T-helper 17 cell (primary cell): ENCODE measurements at places on chromosomes 12 and 14.
A peak's percentile ranks its signal among the peaks of the same experiment; 100 is the strongest.

GRCh38 chr12:105109465-105110212 lies 2.1 kb downstream of the WASHC4 start:
- H3K27ac ChIP-seq = peak overlapping the region; percentile 88
- DNase-seq = no peak
- H3K27me3 ChIP-seq = no peaks in the 10 kb centered on the region
- peaks cover 8% of the 10 kb centered on the region for H3K36me3 ChIP-seq
- peaks cover 32% of the 10 kb centered on the region for H3K4me1 ChIP-seq

DNA sequence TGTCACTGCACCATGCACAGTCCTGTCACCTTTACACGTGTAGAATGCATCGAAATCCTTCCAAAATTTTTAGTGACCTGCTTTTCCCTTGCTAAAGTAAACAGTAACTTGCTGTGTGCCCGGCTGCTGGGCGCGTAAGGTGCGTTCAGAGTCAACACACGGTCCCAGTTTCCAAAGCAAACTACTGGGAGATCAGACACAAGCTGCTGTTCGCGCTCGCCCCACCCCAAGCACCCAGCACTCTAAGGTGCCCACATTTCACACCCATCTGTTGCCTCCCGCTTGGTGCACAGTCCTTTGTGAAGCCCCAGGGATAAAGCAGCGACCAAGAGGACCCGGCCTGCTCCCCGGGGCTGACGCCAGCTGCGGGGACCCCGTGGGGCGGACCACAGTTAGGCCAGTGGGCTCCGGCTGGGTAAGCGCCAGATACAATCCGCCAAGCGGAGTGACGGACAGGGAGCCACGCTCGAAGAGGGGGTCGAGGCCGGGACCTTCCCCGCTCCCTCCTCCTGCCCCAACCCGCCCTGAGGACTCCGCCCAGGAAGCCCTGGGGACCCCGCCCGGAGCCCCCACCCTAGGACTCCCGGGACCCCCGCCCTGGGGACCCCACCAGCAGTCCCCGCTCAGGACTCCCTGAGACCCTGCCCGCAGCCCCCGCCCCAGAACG lies 633 bp downstream of the STX2 start:
- H3K27me3 ChIP-seq = no peaks in the 10 kb centered on the region
- peak overlapping the region; percentile 43 for H3K27ac ChIP-seq
- DNase-seq = peak; percentile 7
- H3K4me3 ChIP-seq = peak overlapping the region; percentile 94

GRCh38 chr12:115709540-115710011 lies 567.9 kb downstream of the MED13L start:
- H3K27me3 ChIP-seq = no peaks in the 10 kb centered on the region
- no peak overlapping the region for H3K27ac ChIP-seq
- H3K4me3 ChIP-seq = no peak overlapping the region
- no peaks in the 10 kb centered on the region for H3K4me1 ChIP-seq

GRCh38 chr12:75260316-75260715 lies 50.7 kb upstream of the KCNC2 start:
- H3K4me1 ChIP-seq = peaks cover 20% of the 10 kb centered on the region
- no peak overlapping the region for H3K27ac ChIP-seq
- H3K4me3 ChIP-seq = no peak overlapping the region
- no peak for DNase-seq
- H3K27me3 ChIP-seq = no peaks in the 10 kb centered on the region

DNA sequence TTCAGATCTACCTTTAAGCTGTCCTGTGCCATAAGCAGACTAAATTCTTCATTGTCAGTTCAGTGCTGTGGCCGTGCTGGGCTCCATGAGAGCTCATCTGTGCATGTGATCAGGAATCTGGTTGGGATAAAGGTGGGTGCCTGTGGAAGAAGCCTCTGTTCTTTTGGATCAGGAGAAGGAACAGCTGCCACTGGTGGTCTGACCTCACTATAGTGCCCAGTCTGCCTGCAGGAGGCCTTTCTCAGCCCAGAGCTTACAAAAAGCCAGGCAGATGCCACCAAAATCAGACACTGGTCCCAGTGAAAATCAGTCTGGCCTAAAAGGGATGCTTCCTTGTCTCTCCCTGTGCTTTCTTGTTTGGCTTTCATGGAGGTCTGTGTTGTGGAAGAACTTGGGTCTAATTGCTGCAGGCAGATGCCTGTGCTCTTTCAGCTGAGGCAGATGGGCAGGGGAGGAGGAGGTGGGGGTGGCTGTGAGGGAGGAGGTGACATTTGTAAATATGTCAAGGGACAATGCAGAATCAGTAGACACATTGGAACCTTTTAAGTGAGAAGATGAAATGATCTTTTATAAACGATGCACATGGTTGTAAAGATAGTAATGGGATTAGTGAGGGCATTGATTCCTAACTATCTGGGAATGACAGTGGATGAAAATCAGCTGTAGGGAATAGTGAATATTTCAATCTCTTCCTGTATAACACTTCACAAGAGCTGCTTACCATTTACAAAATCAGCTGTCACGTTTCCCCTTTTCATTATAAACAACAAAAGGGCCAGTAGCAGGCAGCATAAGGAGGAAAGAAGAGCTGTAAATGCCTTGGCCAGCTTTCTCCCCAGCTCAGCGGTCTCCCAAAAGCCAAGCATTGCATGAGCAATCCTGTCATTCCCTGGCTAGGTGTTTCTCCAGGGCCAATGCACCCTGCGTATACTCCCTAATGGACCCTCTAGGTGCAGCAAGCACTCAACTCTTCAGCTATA lies 44.6 kb downstream of the CACNA2D4 start:
- H3K4me1 ChIP-seq = peaks cover 3% of the 10 kb centered on the region
- H3K27me3 ChIP-seq = peaks cover 24% of the 10 kb centered on the region
- no peaks in the 10 kb centered on the region for H3K36me3 ChIP-seq
- DNase-seq = no peak
- no peak overlapping the region for H3K4me3 ChIP-seq

DNA sequence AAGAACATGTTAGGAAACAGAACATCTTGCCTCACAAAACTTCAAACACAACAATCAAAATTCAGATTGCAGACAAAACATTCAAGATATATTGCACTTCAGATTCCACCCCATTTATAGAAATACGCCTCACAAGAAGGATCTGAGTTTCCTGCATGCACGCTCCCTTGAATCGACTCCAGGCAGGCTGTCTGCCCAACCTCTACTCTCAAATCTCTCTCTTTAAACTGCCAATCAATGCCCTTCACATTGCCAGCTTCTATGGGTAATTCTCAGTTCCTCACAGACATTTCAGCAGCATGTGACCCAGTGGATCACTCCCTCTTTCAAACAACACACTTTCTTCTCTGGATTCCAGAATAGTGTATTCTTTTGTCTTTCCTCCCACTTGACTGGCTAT lies 184.1 kb downstream of the PRKD1 start:
- no peaks in the 10 kb centered on the region for H3K4me1 ChIP-seq
- H3K27me3 ChIP-seq = no peaks in the 10 kb centered on the region
- no peak overlapping the region for H3K4me3 ChIP-seq
- no peak for DNase-seq

GRCh38 chr14:84202486-84202885 lies 1327.5 kb upstream of the FLRT2 start:
- no peak for DNase-seq
- no peak overlapping the region for H3K4me3 ChIP-seq
- no peaks in the 10 kb centered on the region for H3K27me3 ChIP-seq
- no peaks in the 10 kb centered on the region for H3K4me1 ChIP-seq
- H3K36me3 ChIP-seq = no peaks in the 10 kb centered on the region

GRCh38 chr12:52270541-52271070 lies 3.8 kb upstream of the KRT86 start:
- no peaks in the 10 kb centered on the region for H3K4me1 ChIP-seq
- H3K27me3 ChIP-seq = peaks cover 29% of the 10 kb centered on the region
- H3K27ac ChIP-seq = no peak overlapping the region
- peaks cover 2% of the 10 kb centered on the region for H3K36me3 ChIP-seq

GRCh38 chr14:103927566-103927965 lies 690 bp upstream of the TDRD9 start:
- H3K36me3 ChIP-seq = no peaks in the 10 kb centered on the region
- no peak overlapping the region for H3K27ac ChIP-seq
- peaks cover 5% of the 10 kb centered on the region for H3K4me1 ChIP-seq
- H3K27me3 ChIP-seq = peaks cover 15% of the 10 kb centered on the region

DNA sequence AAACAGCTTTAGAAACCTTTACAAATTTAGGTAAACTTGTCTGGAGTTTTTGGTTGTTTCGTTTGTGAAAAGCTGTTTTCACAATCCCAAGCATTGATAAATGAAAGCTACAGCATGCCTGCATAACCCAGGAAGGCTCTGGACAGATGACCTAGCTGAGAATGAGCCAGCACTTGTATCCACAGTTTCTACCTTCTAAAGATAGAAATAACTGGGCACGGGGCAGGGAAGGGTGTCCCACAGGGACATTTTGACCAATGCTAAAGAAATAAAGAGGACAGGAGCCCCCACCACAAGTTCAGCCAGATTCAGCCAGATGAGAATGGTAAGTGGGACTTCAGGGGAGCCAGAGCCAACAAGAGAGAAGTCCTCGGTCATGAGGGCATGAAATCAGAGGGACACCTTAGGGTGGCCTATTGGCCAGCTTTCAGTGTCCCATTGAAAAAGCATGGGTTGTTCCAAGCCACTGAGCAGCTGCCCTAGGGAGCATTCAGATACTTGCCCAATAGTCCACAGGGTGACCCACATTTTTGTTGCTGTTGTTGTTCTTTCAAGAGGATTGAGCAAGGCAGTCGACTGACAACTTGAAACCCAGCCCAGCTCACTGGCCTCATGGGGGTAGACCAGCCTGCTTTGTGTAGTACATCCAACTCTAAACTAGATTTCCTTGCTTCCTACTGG lies 140.3 kb upstream of the NUDT4 start:
- DNase-seq = no peak
- no peaks in the 10 kb centered on the region for H3K36me3 ChIP-seq
- no peak overlapping the region for H3K4me3 ChIP-seq
- no peaks in the 10 kb centered on the region for H3K4me1 ChIP-seq
- H3K27ac ChIP-seq = no peak overlapping the region

GRCh38 chr14:33010495-33010894 lies 71.8 kb downstream of the NPAS3 start:
- no peaks in the 10 kb centered on the region for H3K36me3 ChIP-seq
- H3K4me3 ChIP-seq = no peak overlapping the region
- no peaks in the 10 kb centered on the region for H3K4me1 ChIP-seq
- H3K27me3 ChIP-seq = peaks cover 15% of the 10 kb centered on the region
- DNase-seq = no peak

DNA sequence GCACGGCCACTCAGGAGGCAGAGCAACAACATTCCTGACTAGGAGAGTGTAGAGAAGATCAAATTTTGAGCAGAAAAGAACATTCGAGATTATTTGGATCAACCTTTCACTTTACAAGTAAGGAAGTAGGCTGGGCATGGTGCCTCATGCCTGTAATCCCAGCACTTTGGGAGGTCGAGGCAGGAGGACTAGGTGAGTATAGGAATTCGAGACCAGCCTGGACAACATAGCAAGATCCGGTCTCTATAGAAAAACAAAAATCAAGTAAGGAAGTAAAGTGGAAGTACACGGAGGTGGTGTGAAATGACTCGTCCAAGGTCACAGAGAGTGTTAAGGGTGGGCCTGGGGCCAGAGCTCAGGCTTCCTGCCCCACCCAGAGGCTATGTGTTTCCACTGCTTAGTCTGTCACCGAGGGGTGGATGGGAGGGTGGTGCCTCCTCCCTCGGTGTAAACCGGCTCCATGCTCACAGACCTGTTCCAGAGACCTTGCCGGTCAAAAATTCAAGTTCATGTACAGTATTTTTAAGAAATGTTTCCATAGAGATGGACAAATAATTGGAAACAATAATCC lies 51.9 kb downstream of the MAP1LC3B2 start:
- peaks cover 3% of the 10 kb centered on the region for H3K4me1 ChIP-seq
- no peak overlapping the region for H3K4me3 ChIP-seq
- peaks cover 12% of the 10 kb centered on the region for H3K27me3 ChIP-seq
- H3K36me3 ChIP-seq = no peaks in the 10 kb centered on the region
- DNase-seq = no peak
- no peak overlapping the region for H3K27ac ChIP-seq

DNA sequence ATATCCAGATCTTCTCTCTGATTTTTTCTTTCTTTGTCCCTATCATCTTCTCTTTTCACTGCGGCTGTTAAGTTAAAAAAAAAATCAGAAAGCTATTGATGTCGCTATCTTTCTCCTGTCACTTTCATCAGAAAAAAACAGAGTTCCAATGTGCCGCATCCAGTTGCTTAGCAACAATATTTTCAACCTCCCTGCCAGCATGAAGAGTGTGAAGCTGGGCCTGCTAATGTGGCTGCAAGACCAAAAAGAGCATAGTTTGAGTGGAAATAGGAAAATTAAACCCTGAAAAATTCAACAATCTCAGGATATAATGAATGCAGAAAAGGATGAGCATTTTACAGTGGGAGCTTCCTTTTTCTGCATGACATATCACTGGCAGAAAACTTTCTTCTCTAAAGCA lies 1025.4 kb upstream of the LRFN5 start:
- no peak overlapping the region for H3K4me3 ChIP-seq
- H3K27ac ChIP-seq = no peak overlapping the region

DNA sequence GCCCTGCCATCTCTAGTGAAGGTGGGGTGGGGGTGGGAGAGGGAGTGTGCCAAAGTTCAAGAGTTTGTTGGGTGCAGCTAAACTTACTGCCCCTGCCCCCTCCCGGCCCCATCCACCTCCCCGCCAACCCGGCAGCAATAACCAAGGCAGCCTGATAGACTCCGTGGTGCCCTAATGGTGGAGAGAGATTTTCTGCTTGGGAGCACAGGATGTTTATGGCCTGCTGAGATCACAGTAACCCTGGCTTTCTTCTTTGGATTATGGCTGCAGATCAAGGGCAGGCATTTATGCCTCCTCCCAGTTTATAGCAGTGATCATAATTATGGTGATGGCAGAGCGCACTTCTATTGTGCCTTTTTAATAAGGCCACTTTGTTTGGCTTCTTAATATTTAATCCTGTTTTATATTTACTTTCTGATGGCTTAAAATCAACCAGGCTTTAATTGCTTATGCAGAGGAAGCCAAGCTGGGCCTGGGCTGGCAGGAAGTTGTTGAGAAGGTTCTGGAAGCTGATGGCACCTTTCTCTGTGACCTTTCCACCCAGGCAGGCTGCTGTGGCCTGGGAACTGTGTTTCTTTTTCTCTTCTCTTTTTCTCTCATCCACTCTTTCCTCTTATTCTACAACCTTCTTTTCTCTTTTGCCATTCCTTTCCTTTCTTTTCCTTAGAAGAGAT lies 256.8 kb upstream of the FKBP4 start:
- H3K27me3 ChIP-seq = peaks cover 22% of the 10 kb centered on the region
- no peak overlapping the region for H3K4me3 ChIP-seq
- no peaks in the 10 kb centered on the region for H3K36me3 ChIP-seq
- no peak overlapping the region for H3K27ac ChIP-seq

DNA sequence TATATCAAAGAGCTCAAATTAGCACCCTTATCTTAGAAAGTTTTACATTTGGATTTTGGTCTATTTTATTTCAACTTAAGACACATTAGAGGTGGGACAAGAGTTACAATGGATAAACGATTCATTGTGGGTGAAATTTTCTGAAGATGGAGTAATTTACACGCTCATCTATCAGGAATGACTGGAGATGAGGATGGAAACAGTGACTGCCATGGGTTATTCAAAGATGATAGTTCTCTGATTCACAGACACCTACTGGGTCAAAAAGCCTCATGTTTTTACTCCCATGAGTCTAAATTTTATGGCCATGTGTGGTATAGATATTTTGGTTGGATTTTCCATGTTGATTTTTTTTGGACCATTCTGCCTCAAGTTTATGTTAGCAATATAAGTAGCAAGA lies 22.1 kb downstream of the SAMD4A start:
- H3K4me1 ChIP-seq = peaks cover 7% of the 10 kb centered on the region
- H3K27ac ChIP-seq = no peak overlapping the region
- H3K4me3 ChIP-seq = no peak overlapping the region
- peaks cover 13% of the 10 kb centered on the region for H3K27me3 ChIP-seq

- H3K4me1 ChIP-seq = peaks cover 20% of the 10 kb centered on the region
- H3K4me3 ChIP-seq = peak overlapping the region; percentile 98
- H3K27ac ChIP-seq = peak overlapping the region; percentile 92
- H3K36me3 ChIP-seq = peaks cover 4% of the 10 kb centered on the region
- DNase-seq = peak; percentile 30
These were observed 844 bp downstream of the DPF3 start for GRCh38 chr14:72892879-72893635.
